ENCODE measurements at places on chromosomes 13 and 19.

DNA sequence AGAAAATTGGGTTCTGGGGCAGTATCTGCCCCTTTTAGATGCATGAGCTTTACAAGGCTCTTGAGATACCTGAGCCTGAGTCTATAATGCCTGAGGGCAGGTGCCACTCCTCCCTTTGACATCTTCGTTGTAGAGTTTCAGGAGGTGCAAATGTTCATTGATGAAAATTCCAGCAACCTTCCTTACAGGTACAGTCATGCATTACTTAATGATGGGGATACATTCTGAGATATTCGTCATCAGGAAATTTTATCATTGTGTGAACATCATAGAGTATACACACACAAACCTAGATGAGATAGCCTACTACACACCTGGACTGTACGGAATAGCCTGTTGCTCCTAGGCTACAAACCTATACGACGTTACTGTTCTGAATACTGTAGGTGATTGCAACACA lies 310.0 kb downstream of the SHISA2 start:
- DNase-seq = no peak

DNA sequence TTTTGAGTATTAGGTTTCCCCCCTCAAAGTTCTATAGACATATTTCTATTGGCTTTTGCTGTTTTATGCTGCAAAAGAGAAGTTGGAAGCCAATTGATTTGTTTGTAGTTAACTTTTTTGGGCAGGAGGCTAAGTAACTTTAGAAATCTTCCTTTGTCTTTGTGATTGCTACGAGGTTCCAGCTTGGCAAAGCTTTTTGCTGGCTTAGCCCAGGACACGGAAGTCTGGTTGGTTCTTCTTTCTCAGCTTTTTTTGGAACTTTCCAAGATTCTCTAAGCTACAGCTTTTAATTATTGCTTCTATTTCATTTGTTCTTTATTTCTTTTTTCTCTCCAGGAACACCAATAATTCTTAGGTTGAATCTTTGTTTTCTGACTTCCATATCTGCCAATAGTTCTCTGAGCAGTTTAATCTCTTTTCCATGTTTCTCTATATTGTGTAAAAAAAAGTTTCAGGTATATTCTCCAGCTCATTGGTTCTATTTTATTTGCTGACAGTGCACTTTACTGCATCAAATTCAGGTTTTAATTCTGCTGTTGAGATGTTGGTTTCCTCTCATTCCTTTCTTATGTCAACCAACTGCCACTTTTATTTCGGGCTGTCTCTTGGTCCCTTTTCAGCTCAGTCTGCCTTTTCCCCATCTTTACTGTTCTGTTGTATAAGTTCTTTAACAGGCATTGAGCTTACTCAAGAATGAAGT lies 27.8 kb downstream of the MBNL2 start:
- no peak for DNase-seq

DNA sequence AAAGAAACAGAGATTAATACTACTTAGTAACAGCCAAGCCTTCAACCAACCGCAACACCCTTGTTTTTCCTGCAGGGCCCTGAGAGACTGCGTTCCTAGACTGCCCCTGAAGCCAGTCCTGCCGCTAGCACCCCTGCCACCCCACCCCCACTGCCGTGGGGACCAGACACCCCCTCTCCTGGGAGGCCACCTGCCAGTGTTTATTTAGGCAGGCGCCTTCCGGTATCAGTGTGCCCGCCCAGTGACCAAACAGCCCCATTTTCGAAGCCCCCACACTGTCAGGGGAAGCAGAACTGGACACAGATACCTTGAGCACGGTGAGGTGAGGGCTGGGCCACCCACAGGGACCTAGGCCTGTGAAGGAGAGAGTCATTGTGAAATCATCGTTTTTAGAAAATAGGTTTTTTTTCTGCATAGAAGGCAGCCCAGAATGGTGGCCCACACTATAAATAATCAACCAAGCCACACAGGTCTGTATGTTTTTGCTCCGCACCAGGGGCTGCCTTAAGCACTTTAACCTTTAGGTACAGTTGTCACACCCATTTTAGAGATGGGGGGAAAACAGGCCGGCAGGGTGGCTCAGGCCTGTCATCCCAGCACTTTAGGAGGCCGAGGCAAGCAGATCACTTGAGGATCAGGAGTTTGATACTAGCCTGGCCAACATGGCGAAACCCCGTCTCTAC lies 3.5 kb upstream of the TLE5 start:
- peak; percentile 64 for DNase-seq

DNA sequence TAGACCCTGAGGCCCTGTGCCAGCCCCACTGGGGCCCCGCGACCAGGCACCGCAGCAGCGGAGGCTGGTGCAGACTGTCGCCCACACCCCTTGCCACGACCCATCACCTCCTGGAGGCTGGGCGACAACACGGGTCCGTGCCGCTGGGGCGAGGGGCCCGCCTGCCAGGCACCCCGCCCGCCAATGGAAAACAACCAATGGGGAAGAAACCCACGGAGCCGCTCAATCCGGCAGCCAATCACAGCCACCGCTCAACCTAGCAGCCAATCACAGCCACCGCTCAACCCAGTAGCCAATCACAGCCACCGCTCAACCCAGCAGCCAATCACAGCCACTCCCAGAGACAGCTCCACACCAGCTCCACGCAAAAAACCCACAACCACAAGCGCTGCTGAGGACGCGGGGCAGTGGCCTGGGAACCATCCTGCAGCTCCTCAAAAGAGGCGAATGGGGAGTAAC lies 29.7 kb downstream of the GPX4 start:
- no peak for DNase-seq

- DNase-seq = no peak
These were observed 11.6 kb downstream of the OXGR1 start for GRCh38 chr13:96982672-96983071.

- no peak for DNase-seq
These were observed 1.4 kb downstream of the RNF126 start for GRCh38 chr19:661427-662196.

GRCh38 chr13:53015971-53016370 lies 12.6 kb upstream of the OLFM4 start:
- no peak for DNase-seq

GRCh38 chr19:19540064-19540714 lies 2.1 kb downstream of the CILP2 start:
- DNase-seq = no peak

DNA sequence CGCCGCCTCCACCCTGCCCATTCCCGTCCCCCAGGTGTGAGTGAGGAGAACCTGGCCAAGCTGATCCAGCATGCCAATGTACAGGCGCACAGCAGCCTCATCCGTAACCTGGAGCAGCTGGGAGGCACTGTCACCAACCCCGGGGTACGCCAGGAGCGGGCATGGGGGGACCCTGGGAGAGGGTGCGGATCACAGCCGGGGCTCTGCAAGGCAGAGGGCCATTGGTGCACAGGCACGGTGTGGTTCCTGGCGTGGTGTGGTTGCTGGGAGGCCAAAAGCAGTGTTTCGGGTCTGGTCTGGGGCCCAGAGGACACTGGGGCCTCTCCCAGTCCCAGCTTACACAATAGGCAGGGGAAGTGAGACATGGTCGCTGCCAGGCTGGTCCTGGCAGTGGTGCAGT lies 8.3 kb downstream of the STXBP2 start:
- DNase-seq = no peak

GRCh38 chr19:294341-294945 lies 3.2 kb upstream of the PLPP2 start:
- DNase-seq = no peak

Measured in NCI-H1417 treated with DMSO at 0.1 percent for 48 hours (cell line).